ENCODE measurements at places on chromosomes 4 and X.

DNA sequence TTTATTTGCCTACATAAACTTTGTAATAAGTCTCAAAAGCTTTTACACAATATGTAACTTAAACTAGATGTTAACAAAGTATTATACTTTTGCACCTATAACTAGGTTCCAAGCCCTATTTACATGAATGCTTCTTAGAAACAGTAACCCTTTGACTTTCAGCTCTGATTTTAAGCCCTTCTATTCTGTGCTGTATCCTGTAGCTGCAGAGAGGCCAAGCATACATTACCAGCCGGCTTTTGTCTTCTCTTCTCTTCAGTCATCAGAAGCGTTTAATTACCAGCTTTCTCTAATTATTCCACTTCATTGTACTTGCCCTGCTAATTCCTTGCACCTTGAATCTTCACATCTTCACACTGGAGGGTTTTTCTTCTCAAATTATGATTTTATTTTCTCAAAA is 403.1 kb downstream of the PDGFC start:
- no peak for DNase-seq

DNA sequence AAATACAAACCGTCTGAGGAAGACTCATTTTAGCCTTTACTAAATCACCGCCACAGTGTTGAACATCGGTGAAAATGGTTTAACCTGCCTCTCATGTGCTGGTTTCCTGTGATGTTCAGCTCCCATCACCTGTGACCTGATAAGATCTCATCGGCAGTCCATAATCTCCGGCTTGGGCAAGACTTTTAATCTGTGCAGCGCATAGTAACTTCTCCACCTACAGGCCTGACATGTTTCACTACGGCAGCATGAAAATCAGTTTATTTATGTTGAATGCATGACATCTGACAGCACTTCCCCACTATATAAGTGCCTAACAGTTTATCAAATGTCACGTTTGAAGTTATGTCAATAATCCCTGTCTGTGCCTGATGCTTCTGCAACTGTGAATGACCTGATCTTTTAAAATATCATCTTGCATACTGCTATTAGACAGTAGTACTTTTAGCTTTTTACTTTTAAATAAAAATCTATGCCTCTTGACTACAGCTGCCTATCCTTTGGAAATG is 1919.8 kb upstream of the AGA start:
- DNase-seq, result no peak

GRCh38 chrX:11474576-11474975 is 181.4 kb downstream of the AMELX start:
- no peak for DNase-seq

DNA sequence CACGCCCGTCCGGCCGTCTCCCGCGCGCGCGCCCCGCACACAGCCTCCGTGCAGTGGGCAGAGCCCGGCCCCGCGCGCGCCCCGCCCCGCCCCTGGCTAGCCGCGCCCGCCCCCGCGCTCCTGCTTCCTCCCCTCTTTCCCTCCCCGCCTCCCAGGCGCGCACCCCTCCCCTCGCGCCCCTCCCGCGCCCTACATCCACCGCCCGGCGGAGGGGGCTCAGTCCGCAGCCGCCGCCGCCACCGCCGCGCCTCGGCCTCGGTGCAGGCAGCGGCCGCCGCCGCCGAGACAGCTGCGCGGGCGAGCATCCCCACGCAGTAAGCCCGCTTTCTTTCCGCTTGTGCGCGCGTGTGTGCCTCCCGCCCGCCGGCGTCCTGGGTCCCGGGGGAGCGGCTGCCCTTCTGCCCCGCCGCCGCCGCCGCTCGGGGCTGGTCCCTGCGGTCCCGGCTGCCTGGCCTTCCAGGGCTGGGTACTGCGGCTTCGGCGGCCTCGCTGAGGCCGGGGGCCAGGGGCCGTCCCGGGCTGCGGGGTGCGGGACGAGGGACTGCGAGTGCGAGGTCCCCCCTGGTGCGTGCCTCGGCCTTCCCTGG is at the start of gene FHL1:
TSS of gene FHL1 (plus strand) at position 219 of the 587 bp plus-strand sequence.
- DNase-seq, result no peak

GRCh38 chr4:74104145-74104544 is 5.2 kb upstream of the CXCL2 start:
- no peak for DNase-seq

DNA sequence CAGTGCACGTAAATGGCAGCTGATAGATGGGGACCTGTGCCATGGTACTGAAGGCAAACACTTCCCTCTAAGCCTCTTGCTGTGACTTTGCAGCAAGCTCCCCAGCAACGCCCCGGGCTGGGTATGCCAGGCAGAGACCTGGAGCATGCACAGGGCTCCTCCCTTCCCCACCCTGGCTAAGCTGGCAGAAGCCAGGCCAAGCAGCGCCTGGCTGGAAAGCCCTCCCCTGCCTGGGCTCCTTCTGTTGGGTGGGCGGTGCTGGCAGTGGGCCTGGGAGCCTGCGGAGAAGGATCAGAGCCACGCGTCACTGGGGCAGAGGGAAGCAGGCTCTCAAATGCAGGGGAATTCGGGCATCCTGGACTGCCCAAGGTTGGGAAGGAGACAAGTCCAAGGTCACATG is 3.6 kb downstream of the ATP2B3 start:
- DNase-seq, result peak; percentile 32

DNA sequence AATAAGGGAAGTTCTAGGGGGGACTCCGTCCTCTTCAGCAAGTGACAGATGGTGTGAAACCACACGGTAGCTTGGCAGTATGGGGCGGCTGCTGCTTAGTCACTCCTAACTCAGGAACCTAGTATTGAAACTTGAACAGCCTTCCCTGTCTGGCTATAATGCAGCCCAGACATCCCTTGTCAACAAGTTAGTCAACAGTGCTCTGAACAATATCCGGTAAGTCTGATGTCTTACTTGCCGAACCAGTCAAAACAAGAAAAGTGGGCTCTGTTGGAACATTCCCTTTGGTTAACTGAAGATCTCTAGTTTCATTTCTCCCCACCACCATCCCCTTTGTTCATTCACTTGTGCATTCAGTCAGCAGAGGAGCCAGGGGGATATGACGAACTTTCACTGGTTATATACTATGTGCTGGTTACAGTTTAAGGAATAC is 18.7 kb upstream of the CXCL13 start:
- DNase-seq, result no peak

- DNase-seq, result no peak
These were observed 26.0 kb downstream of the ARL13A start for GRCh38 chrX:100995469-100995868.

DNA sequence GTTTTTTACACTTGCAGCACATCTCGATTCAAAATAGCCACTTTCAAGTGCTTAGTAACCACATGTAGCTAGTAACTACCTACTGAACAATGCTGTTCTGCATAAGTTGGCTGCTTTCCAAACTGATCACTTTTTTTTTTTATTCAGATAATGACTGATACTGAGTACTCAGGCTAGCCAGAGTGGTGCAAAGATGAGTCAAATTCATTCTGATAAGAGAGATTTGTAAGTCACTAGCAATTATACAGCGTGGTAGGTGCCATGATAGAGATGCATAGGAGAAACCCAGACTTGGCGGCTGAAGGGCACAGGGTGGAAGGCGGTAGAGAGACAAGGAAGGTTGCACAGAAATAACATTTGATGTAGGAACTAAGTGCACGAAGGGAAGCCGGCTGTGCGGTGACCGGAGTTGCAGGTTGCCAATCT is 357 bp upstream of the IGBP1 start:
- DNase-seq, result peak; percentile 46

GRCh38 chr4:6343939-6344408 is 74.3 kb downstream of the WFS1 start:
- no peak for DNase-seq

DNA sequence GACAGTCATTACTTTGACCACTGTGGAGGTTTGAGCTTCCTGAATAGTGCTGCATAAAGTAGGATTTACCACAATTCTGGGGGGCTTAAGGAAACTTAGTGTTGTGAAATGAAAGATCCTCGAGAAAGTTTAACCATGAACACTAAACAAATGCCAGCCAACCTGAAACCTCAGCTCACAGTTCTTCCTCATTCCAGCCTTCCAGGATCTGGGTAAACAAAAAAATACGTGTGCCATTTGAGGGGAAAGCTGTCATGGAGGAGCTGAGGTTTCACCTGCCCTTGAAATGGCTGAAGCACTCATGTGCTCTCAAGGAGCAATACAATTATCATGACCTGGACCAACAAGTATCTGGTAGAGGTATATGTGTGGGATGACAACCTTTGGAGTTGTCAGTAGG is 142.7 kb downstream of the NPNT start:
- no peak for DNase-seq

DNA sequence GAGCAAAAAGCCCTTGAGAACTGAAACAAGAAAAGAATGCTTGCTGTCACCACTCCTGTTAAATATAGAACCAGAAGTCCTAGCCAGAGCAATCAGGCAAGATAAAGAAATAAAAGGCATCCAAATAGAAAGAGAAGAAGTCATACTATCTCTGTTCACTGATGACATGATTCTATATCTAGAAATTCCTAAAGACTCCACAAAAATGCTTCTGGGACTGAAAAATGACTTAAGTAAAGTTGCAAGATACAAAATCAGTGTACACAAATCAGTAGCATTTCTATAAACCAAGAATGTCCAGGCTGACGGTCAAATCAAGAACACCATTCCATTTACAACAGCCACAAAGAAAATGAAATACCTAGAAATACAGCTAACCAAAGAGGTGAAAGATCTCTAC is 552.7 kb upstream of the SLIT2 start:
- no peak for DNase-seq

DNA sequence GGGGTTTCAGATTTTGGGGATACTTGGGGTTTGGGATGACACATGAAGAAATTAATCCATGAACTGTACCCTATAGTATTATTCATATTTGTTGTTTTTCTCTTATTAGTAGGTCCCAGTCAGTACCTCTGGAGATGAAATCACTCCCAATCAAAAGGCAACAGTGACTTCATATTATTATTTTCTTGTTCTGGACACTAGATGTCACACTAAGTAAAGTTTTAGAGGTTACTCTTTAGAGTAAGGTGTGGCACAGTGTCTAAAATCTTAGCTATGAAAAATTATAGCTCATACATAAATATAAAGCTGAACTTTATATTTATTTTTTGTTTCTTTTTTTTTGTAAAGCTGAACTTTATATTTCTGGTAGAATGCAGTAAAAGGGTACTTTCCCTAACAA is 35.1 kb downstream of the FAM114A1 start:
- no peak for DNase-seq

- DNase-seq, result no peak
These were observed 1.1 kb upstream of the ATP11C start for GRCh38 chrX:139933904-139934303.

- DNase-seq, result no peak
These were observed 22.8 kb upstream of the FMR1NB start for GRCh38 chrX:147958291-147958690.

- no peak for DNase-seq
These were observed 281.3 kb upstream of the ANKRD50 start for GRCh38 chr4:124993838-124994237.

DNA sequence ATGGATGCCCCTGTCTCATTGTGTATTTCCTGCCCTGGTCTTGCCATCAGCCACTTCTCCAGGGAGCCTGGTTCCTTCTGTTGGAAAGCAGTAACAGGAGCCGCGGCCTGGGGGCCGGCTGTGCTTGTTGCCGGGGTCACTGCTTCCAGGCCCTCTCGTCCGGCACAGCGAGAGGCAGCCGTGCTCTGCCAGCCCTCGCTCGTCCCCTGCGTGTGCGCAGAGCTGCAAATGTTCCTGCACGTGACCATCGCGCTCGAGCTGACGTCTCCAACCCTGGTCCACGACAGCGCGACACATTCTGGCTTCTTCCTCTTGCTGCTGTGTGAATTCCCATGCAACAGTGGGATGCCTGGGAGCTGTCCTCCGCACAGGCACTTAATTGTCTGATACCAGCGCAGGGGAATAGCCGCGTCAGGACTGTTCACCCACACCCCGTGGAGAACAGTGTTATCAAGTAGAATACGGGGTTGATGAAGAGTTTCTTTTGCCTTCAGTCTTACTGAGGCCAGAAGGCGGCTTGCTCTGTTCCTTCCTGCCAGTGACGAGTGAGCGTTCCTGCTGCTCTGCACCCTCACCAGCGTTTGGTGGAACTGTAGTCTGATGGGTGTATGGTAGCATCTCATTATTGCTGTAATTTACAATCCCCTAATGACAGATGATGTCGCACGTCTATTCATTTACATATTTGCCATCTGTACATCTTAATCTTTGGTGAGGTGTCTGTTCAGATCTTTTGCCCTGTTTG is 12.3 kb downstream of the PDE6B start:
- DNase-seq, result no peak

DNA sequence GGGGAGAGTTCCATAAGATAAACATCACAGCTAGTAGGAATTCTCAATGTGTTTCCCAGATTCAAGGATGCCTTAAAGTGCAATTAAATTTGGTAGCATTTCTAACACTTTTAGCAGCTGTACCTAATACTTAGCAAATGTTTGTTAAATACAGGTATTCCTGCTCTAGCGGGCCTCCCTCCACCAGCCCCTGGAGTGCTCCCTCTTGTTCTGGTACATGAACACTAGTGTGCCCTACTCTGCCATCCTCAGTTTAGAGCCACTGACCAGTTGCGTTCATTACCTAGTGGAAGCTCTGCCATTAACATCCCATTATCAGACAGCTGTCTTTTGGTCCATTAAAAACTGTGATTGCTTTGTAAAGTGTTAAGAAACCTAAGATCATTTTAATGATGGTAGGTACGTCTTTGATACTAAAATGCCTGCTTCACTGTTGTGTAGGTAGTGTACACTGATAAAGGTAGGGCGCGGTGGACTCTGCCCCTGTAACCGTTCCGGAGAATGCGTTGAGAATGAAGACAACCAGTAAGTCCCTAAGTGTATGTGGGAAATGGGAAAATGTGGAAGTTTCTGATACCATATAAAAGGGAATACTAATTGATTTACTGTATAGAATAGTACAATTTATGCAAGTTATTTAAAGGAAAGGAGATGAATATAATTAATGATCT is 21.7 kb downstream of the KIAA0232 start:
- no peak for DNase-seq

DNA sequence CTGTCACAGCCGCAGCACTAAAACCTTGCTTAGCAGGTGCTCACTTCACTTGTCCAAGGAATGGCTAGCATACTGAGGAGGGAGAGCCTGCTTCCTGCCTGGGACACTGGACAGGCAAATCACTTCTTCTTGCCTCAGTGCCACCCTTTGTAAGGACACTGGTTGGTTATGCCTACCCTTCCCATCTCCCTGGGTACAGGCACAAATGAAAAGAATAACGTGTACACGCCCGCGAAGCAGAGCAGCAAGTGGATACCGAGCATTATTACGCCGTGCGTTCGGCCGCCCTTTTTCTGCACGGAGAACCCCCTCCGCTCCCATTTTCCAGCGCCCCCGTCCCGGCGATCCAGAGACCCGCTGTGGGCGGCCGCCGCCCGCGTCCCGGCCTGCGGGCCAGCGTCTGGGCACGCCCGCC is 338 bp upstream of the KLHL2 start:
- DNase-seq, result no peak
